ENCODE measurements at places on chromosomes 5 and 9.

DNA sequence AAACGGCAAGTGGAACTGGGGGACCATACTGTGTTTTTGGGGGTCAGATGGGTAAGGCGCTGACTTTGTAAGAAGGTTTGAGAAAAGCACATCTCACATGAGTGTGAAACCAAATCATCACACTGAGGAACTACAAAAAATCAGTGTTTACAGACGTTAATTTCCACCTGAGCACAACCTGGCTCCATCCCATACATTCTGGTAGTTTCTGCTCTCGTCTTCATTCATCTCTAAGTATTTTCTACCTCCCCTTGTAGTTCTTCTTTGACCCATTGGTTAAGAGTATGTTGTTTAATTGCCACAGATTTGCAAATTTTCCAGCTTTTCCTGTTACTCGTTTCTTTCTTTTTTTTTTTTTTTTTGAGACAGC is 8.9 kb upstream of the DPP7 start:
- no peak for DNase-seq

- DNase-seq, result peak; percentile 7
These were observed 456.8 kb upstream of the CDH6 start for GRCh38 chr5:30736669-30737068.

- no peak for DNase-seq
These were observed 3.0 kb upstream of the TJP2 start for GRCh38 chr9:69171049-69171448.

GRCh38 chr5:87069974-87070608 is 197.6 kb upstream of the RASA1 start:
- DNase-seq, result peak; percentile 29

GRCh38 chr5:132425009-132425937 is 55.8 kb downstream of the SLC22A5 start:
- no peak for DNase-seq

DNA sequence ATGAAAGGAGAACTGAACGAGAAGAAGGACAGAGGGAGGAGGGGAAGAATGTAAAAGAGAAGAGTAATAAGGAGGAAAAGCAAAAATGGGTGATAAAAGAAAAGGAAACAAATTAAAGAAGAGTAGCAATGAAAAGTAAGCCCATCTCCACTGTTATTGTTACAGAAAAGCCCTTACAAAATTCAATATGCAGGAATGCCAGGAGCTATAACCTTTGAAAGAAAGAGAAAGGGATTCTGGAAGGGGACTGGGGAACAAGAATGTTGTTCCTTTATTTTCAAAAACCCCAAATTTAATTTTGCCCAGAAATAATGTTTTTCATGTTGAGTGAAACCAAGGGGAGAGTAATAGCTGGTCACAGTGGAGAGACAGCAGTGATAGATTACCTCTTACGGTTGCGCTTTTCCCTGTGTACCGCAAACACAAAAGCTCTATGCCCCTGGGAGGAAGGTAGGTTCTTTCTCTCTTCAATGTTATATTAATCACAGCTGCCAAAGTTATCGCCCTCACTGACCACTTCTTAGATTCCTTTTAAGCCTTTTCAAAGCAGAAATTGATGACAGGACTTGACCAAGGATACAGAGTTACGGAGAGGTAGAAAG is 86.7 kb downstream of the BRINP1 start:
- no peak for DNase-seq

GRCh38 chr9:126521089-126521488 is 92.6 kb upstream of the LMX1B start:
- DNase-seq, result no peak

- no peak for DNase-seq
These were observed 43.2 kb downstream of the FBXO4 start for GRCh38 chr5:41968153-41968723.

DNA sequence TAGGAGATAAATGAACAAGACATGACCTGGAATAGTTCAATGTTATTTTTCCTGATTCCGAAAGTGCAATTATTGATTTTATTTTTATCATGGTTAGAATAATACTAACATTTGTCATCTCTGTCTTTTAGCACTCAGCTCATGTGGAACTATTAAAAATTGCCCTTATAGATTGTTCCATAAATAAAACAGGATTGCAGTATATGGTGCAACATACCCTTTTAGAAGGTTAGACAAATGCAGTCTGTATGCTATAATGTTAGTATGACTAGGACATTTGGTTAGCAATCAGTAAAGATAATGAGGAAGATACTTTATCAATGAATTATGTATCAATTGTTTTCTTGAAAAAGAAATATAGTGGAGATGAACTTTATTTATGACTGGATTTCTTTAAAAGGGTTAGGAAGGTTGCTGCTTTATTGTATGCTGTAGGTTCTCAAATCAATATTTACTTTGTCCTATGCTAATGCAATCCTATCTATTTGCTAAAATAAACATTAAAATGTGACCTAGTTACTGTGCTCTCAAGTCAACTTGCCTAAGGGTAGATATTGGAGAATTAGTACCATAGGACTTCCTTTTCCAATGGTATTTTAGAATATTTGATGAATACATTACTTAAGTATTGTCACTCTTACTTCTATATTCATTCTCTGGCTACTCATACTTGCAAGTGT is 348.9 kb upstream of the ISL1 start:
- no peak for DNase-seq

DNA sequence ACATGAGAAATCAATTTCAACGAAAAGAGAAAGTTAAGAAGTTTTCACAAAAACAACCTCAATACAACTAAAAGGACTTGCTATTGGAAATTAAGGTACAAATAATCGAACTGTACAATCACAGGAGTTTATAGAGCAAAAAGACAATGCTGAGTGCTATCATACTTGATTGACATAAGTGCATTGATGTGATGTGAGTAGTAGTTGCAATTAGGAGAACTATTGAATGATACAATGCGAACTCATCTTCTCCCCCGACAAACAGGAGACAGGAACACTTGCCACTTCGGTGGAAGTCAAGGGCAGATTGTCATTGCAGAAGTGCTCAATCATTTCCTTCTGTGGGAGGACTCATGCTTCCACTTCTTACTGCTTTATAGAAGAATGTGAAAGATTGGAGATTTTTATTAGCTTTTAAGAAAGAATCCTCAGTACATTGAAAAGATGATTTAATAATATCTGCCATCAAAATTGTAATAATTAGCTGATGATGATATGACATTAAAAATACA is 276.6 kb upstream of the MPDZ start:
- no peak for DNase-seq

GRCh38 chr5:145777445-145778063 is 57.6 kb downstream of the PRELID2 start:
- DNase-seq, result no peak
